NAMALWA (cell line): ENCODE measurements at places on chromosomes 4 and X.

- DNase-seq, result no peak
These were observed 30.5 kb upstream of the DKK2 start for GRCh38 chr4:107066621-107067020.

GRCh38 chr4:124415146-124415545 is 297.4 kb downstream of the ANKRD50 start:
- DNase-seq, result no peak

DNA sequence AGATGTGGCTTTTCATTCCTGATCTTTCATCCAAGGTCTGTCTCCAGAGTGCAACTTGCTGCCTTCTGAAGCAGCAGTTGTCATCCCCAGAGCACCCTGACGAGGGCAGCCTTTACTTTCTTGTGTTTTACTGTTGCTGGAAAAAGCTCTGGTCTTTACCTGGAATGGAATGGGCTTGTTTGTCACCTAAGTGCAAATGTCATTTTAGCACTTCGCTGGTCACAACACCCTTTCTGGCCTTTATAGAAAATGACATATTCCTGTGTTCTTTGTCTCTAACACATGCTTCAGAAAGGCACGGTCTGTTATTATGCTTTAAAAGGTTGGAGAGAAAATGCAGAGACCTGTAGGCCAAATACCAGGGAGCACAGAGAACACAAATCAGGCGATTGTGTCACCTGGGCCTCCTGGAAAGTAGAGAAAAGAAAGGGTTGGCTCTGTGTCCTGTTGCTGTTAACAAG is 332.7 kb upstream of the IGFBP7 start:
- DNase-seq, result peak; percentile 41

GRCh38 chrX:134935276-134935675 is 55.5 kb upstream of the SMIM10 start:
- DNase-seq, result no peak

- no peak for DNase-seq
These were observed 6.7 kb upstream of the GABRE start for GRCh38 chrX:151981129-151981528.

- no peak for DNase-seq
These were observed 20.7 kb downstream of the SETD7 start for GRCh38 chr4:139535228-139535870.

- no peak for DNase-seq
These were observed 4.0 kb downstream of the PPP2R2C start for GRCh38 chr4:6468376-6468775.

DNA sequence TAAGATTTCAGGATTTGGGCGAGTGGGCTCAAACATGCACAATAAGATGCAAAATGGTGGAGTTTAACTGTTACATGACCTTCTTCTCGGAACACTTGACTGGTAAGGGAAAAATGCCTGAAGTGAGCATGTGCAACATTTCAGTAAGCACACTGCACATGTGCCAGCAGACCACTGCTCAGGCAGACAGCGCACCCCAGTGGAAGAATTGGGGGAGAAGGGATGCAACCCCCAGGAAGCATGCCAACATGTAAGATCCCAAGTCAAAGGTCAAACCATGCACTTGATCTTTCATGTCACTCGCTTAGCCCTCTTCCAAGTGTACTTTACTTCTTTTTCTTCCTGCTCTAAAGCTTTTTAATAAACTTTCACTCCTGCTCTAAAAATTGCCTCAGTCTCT is 256.3 kb downstream of the CENPC start:
- peak; percentile 55 for DNase-seq

GRCh38 chrX:16892504-16893362 is 22.6 kb upstream of the RBBP7 start:
- DNase-seq, result peak; percentile 84

DNA sequence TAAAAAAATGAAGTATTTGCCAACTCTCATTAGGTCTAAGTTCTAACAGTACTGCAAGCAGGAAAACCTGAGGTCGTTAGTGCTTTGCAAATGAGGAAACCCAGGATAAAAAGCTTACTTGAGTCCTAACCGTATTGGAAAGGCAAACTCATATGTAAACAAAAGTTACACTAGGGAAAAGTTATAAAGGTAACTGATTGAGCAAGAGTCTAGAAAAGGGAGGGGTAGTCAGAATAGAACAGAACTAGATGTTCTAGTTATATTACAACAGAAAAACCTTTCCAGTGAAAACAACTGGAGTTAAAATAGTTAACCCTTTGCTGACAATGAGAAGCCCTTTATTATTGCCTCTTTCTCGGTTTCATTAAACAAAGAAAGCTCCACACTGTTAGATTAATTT is 66.4 kb upstream of the MAOA start:
- DNase-seq, result no peak

DNA sequence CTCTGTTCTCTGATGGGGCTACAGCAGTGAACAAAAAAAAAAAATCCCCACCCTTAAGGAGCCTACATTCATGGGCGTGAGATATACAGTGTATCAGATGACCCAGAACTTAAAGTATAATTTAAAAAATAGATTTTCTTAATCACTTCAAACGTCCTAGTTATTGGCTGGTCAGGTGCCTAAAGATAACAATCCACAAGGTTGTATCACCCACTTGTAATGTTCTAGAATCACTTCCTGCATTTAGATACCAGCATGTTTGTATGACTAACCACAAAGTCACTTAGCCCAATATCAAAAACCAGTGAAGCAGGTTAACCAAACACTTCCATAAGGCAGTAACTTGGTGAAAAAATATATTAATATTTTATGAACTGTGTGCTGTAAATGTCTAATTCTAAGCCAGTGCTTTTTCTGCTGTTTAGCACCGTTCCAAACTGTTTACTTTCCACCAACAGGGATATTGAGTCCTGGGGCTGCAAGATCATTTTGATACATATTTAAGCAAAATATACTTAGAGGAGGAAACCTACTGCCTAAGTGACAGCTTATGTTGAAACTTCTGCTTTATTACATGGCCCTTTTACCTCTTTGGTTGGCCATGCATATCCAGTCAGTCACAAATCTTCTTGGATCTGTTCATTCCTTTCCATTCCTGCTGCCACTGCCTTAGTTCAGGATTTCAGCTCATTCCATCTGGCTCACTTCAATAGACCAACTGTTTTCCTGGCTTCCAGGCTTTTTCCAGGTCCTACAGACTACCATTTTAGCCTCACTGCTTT is 43.3 kb downstream of the CD40LG start:
- no peak for DNase-seq

DNA sequence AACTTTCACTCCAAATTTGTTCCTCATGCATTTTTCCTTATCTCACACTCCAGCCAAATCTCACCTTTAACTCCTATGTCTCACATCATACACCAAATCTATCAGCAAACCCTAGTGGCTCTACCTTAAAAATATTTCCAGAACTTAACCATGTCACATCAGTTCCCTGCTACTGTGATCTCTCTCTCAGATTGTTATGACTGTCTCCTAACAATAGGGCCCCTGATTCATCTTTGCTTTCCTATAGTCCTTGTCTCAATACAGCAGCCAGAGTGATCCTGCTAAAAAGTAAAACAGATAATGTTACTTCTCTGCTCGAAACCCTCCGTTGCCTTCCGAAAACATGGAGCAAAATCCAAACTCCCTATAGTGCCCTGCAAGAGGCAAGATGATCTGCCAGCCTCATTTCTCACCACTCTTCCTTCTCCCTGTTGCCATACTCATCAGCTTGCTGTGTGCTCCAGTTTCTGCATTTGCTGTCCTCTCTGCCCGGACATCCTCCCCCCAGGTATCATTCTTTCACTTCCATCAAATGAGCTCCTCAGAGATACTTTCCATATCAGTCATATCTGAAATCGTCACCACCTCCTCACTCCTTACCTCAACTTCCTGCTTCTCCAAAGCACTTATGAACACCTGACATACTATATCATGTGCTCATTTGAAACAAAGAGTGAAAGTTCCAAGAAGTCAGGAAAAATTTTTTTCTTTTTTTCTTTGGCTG is 293.4 kb upstream of the NR3C2 start:
- no peak for DNase-seq

DNA sequence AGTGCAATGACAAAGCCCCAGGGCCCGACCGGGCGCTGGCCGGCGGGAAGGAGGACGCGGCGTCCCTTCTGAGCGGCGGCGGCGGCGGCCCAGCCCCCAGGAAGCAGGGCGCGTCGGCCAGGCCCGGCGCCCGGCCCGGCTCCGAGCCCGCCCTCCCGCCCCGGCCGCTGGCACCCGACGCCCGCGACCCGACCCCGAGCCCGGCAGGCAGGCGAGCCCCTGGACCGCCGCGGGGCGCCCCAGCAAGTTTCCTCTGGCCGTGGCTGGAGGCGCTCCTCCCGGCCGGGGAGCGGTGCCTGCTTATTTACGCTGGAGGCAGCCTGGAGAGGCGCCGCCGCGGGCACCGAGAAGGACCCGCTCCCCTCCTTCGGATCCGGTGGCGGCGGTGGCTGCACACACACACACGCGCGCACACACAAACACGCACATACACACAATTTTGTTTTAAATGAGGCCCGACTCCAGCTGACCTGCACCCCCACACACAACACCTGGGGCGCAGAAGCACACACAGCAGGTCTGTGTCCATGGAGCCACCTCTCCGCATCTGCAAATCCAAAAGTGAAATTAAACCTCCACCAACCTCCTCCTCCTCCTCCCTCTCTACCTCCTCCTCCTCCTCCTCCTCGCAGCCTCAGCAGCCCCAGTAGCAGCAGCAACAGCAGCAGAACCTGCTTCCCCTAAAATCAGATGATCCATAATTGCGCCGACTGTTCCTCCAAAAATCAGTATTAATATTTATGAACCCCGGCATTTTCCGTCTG is 669 bp downstream of the IRF2 start:
- DNase-seq, result peak; percentile 69

GRCh38 chr4:2402048-2402842 is 16.2 kb downstream of the ZFYVE28 start:
- no peak for DNase-seq

DNA sequence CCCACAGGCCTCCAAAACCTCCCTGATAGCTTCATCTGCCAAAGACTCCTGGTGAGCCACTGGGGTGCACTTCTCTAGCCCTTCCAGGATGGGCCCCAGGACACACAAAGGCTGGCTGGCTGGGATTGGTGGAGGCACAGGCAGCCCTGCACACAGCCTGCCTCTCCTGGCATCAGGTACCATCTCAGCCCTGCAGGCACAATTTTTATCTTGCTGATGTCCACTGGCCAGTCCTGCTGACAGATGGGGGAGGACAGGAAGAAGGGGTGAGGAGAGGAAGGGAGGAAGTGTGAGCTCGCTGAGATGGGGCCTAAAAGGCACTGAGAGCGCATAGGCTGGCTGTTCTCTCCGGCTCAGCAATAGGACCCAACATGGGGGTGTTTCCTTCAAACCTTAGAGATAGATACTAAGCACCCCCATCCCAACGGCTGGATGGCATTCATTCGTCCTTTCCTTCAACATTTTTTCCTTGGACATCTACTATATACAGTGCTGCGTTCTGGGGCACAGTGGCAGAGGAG is 92.7 kb downstream of the PJA1 start:
- no peak for DNase-seq

DNA sequence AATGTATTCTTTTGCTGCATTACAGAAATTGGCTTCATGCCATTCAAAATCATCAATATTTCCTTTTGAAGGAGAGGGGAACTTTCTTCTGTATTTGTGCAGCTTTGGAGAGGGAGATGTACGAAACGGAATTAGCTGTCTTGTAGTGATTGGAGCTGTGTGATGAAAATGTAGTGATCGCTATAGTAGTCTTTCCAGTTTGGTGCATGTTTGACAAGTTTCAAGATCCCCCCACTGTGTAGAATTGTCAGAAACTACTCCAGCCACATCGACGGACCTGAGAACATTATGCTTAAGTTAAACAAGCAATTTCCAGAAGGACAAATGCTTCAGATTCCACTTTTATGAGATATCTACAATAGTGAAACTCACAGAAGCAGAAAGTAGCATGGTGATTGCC is 21.6 kb upstream of the MAGEA1 start:
- no peak for DNase-seq

DNA sequence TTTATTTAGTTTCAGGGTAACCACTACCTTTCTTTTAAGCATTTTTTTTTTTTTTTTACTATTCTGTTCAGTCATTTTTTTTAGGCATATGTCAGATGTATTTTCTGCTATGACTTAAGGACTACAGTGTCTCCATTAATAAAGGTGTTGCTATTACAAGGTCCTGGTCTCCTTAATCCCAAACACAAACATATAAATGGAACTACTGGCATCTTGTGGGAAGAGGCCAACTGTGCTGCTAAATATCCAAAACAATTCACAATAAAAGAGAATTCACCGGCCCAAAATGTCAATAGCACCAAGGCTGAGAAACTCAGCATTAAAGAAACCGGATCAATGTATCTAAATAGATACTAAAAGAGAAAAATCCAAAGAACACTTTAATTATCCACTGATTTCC is 26.4 kb downstream of the LCORL start:
- DNase-seq, result no peak

DNA sequence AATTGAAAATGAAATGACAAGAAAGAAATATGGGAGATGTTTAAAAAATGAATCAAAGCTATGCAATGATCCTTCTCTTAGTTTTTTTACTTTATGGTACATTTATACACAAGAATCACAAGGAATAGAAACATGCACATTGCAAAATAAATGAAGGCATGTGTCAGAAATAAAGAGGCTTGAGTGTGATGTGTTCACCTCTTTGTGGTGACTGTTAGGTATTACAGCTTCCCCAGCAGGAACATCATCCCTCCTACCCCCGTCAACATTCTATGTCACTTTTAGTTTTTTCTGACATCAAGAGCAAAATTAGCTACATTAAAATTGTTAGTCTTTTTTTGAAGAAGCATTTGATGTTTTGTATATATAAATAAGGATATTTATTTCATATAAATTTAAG is 214.8 kb downstream of the SLC4A4 start:
- DNase-seq, result peak; percentile 31

- DNase-seq, result no peak
These were observed 396.8 kb downstream of the TRAM1L1 start for GRCh38 chr4:116688536-116688935.

DNA sequence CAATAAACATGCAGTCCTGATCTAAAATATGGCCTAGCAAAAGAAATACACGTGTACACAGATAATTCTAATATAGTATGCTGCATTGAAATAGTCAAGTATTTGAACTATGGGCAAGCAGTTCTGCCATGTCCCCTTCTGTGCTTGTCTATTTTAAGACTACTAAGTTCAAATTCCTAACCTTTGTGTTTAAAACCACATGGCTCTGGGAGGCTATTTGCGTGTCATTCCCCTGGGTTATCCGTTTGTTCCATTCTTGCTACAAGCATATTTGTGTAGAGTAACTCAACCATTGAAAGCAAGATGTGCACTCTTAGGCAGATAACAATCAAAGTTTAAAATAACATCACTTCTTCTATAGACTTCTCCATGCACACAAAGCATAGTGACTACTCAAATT is 25.4 kb upstream of the TBC1D1 start:
- no peak for DNase-seq
